NCI-H526 (cell line): ENCODE measurements at places on chromosomes 11 and 22.

DNA sequence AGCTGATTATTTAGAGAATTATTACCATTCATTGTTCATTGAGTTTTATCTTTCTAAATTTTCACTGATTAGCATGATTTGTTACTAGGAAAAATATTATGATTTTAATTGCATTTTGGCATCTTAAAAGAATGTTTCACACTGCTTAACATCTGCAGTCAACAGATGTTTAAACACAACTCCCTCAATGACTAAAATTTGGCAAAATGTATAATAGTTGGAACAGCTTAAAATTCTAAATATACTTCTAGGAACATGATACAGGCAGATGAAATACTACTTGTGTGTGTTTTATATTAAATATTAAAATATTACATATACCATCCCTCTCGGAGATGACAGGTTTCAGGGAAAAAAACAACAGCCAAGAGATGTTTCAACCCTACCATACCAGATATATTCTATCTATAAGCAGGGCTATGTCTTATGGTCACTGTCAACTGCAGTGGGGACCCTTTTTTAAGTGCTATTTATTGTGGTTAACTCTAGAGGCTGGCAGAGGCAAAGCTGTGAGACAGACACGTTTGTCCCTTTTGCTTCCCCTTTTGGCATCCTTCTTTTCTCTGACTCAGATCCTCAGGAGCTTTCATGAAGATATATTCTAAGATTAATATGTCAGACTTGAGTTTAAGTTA, 81.9 kb downstream of the BDNF start:
- DNase-seq = no peak

GRCh38 chr22:44972363-44973083, 37.3 kb downstream of the PHF21B start:
- DNase-seq = no peak

DNA sequence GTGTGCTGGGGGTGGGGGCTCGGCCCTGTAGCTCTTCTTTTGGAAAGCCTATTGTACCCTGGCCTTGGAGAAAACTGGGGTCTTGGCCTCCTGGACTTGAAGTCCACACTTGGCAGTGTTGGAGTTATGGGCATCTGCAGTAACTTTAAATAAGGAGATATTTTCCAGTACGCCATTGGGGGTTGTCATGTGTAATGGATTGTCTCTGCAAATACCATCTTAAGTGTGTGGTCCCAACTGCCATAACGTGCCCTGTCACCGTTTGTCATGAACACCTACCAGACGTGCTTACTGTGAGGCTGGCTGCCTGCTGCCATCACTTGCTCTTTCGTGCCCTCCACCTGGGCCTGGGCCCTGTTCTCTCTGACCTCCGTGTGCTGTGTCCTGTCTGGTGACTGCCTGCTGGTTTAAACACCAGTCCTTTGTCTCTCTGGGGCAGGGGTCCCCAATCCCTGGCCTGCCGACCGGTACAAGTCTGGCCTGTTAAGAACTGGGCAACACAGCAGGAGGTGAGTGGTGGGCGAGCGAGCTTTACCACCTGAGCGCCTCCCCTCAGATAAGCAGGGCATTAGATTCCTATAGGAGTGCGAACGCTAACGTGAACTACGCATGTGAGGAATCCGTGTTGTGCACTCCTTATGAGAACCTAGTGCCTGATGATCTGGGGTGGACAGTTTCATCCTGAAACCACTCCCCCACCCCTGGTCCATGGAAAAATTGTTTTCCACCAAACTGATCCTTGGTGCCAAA, 3.6 kb upstream of the ZDHHC8 start:
- DNase-seq = no peak

GRCh38 chr11:79100093-79100910, 340.5 kb downstream of the TENM4 start:
- DNase-seq = peak; percentile 28

- DNase-seq = peak; percentile 41
Measured at GRCh38 chr11:76783896-76784813, 999 bp downstream of the TSKU start.

- no peak for DNase-seq
Measured at GRCh38 chr11:132052904-132053303, 682.5 kb downstream of the NTM start.

GRCh38 chr11:128902515-128903066, 11.4 kb downstream of the KCNJ5 start:
- no peak for DNase-seq

- no peak for DNase-seq
Measured at GRCh38 chr11:76667856-76668255, 2.7 kb downstream of the LRRC32 start.

DNA sequence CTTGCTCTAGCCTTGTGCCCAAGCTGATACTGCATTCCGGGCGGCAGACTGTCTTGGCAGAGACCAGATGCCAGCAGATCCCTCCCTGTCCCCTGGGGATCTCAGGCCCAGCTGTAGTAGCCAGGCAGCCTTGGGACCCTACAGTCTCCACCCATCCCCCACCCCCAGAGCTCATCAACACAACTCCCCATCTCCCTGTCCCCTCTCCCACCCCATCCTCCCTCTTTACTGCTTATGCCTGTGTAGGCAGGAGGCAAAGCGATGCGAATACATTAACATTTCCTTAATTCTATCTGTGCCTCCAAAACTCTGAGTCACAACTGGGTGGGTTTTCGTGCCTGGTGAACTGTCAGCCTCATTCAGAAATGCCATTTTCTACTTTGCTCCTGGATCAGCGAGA, 547.6 kb downstream of the BUD13 start:
- DNase-seq = no peak

DNA sequence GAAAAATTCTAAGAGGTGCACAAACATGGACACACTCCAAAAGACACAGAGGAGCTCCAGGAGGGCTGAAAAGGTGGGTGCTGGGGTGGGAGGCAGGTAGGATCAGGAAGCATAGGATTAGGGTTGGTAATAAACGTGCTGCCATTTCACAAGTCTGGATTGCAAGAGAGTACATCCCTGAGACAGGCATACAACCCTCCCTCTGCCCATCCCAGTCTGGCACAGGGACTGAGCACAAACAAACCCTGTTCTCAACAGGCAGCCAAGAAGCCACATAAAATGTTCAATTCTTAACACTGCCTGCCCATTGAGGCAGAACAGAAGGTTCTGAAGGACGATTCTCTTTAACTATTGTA, 18.5 kb downstream of the SLC35F2 start:
- no peak for DNase-seq

DNA sequence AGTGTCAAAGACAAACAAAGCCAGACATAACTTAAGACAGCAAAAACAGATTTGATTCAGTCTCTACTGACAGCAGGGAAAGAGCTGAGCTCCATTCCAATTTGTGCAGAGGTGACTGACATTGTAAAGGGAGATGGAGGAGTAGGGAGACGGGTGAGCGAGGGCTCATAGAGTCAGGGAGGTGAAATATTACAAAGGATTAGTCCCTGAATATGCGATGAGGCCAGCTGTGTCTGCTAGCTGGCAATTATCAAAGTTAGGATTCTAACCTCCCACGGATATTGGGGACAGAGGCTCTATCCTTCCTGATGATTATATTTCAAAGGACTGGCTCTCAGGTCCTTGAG, 8.3 kb downstream of the PLAAT2 start:
- no peak for DNase-seq

DNA sequence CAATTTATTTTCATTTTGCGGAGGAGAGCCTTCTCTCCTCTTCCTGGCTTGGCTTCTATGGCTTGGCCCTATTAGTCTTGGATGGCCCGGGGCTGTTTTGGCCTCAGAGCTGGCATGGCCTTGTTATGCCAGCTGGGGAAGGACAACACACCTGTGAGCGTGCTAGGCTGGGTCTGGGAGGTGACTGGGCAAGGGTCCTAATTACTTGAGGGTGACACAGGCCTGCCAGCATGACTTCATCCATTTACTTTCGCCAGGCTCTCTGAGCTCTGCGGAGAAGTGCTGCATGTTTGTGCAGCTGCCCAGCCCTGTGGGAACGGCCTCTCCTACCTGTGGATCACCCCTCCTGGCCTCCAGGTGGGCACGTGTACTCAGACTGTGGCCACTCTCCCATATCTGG, 153.6 kb downstream of the SNX19 start:
- no peak for DNase-seq

GRCh38 chr22:46196278-46196677, 46.0 kb downstream of the PPARA start:
- no peak for DNase-seq

GRCh38 chr22:49823289-49824045, 4.2 kb downstream of the BRD1 start:
- DNase-seq = no peak

DNA sequence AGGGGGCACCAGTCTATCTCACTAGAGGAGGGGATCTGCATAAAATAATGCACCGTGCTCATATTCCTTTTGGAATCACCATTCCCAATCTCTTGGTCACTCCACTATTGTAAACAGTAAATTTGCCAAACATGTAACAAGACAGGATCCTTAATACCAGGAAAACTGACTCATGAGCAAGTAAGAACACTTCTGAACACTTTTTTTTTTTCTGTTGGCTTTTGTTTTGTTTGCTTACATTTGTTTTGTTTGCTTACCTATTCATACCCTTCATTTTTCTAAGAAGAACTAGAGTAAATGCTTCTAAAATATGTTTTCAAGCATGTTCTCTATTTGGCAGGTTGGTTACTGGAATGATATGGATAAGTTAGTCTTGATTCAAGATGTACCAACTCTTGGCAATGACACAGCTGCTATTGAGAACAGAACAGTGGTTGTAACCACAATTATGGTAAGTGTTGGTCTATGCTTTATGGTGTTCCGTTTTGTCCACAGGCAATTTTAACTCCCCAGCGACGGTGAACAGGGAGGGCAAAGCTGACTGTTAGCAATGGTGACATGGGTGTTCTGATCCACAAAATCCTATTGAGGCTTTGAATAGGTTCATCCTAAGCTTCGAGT, 111.8 kb downstream of the MSANTD4 start:
- DNase-seq = no peak

GRCh38 chr11:129644326-129644725, 171.3 kb upstream of the TMEM45B start:
- no peak for DNase-seq

DNA sequence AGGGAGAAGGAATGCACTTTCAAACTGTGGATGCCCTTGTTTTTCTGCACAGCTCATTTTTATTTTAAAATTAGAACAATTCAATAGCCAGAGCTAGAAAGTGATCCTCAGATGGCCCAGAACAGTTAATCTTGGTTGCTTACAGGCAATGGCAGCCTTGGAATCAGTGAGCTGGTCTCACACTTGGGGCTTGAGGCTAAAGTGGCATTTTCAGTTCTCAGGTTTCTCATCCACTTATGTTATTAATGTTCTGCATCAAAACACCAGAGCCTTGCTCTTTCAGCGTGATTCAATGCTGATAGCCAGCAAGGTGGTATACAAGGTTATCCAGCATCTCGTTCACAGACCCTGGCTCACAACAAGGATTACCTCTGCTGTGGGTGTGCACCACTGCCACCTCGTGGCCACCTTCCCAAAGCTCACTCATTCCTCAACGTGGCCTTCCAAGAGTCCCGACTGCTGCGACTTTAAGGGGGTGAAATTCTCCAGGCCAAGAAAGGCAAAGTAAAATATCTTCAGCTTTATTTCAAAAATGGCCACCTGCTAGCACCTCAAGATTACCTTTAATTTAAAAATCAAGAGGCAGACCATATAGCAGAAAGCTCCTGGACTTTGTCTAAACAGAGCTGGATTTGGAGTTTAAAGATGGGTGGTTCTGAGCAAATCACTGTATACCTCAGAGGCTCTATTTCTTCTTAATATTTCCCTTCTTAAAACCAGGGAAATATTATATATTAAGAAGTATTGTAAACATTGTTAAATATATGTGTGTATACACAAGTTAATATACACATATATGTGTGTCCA, 34.2 kb upstream of the FSHB start:
- DNase-seq = peak; percentile 75

DNA sequence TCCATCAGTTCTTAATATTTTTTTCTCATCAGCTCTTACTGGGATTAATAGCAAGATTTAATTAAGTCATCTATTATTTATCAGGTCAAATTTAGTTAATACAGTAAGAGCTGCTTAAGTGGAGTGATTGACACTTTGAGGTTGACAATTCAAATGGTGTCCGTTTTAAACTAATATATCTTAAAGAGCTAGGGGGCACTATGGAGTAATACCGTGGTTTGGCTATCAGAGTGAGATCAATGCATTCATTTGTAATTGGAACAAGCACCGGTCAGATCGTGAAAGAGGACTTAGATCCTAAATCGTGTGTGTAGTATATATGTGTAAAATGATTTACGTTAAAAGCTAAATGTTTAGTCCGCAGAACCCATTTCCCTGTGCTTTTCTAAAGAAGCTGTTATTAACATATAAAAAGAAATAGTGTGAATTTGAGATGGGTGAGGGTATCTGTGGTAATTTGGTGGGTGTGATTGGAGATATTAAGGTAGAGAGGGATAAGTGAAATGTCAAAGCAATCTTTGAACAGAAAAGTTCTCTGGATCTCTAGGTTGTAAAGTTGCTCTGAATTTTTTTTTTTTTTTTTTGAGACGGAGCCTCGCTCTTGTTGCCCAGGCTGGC, 2.3 kb downstream of the SIK2 start:
- DNase-seq = peak; percentile 59

- no peak for DNase-seq
Measured at GRCh38 chr11:68297052-68297378, 15.4 kb upstream of the LRP5 start.

- DNase-seq = no peak
Measured at GRCh38 chr11:59862252-59862651, 4.0 kb downstream of the TCN1 start.

- DNase-seq = peak; percentile 80
Measured at GRCh38 chr11:14974515-14975251, 2.5 kb upstream of the CALCA start.

- no peak for DNase-seq
Measured at GRCh38 chr11:117084992-117085391, 13.2 kb downstream of the SIK3 start.

GRCh38 chr22:20235389-20235991, 32.6 kb downstream of the RTN4R start:
- DNase-seq = no peak

DNA sequence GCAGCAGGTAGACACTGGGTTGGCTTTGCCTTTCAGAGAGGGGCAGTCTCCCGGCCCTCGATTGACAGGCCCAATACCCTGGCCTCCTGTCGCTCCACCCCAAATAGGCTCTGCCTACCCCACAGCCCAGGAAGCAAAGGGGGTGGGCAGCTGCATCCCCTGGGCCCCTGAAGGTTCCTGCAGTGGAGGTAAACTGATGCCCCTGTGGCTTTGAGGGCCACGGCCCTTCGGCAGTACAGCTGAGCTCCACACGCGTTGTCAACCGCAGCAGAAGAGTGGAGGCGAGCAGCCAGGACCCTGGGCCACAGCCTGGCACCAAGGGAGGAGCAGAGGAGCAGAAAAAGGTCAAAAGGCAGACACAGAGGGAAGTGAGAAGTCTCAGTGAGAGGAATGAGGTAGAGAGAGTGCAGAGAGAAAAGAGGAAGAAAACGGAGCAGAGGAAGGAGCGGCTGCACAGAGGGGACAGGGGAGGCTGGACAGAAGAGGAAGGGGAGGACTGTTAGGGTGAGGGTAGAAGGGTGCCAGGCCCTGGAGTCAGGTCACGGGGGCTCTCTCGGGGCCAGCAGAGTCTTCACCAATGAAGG, 64.0 kb downstream of the SLC22A12 start:
- DNase-seq = no peak

- no peak for DNase-seq
Measured at GRCh38 chr22:21108379-21109115, 62.8 kb downstream of the LRRC74B start.

- DNase-seq = peak; percentile 97
Measured at GRCh38 chr11:57761301-57762234, at the start of gene CTNND1. CTNND1 (plus strand) TSS chr11:57761802; CDS start chr11:57791479, 29,677 bp downstream.
